Right atrium auricular region (tissue), 2 donors: ENCODE measurements at places on chromosomes 7 and 10. TPM values are rescaled to one million over a fixed set of nuclear protein-coding genes. Genes with fewer than 3 reads are reported as not detected.

GRCh38 chr10:36515319-36515718 lies 610.1 kb upstream of the ANKRD30A start:
- DNase-seq, result no peak

DNA sequence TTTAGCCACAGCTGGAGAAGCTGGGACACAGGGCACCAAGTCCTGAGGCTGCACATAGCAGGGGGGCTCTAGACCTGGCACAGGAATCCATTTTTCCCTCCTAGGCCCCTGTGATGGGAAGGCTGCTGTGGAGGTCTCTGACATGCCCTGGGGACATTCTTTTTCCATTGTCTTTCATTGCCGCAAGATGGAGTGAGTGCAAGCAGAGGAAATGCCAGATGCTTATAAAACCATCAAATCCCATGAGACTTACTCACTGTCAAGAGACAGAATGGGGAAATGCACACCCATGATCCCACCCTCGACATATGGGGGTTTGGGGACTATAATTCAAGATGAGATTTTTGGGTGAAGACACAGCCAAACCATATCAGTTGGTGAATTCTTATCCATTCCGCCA lies 94.7 kb upstream of the FERD3L start:
- DNase-seq, result no peak

DNA sequence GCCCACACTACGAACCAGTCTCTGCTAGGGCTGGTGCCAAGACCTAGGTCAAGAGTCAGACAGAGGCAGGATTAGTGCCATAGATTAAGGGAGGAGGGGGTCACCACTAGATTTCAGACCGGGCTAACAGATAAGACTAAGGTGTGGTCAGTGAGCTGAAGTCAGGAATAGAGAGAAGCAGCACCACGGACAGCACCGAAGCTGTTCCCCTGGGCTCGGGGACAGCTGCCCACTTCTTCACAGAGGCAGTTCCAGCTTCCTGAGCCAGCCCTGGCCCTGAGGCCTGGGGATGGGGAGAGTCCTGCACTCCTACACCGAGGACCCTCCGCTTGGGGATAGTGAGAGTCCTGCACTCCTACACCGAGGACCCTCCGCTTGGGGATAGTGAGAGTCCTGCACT lies 11.2 kb upstream of the JAKMIP3 start:
- DNase-seq, result no peak

GRCh38 chr10:34116681-34117271 lies 698.3 kb downstream of the PARD3 start:
- DNase-seq, result peak; percentile 55

DNA sequence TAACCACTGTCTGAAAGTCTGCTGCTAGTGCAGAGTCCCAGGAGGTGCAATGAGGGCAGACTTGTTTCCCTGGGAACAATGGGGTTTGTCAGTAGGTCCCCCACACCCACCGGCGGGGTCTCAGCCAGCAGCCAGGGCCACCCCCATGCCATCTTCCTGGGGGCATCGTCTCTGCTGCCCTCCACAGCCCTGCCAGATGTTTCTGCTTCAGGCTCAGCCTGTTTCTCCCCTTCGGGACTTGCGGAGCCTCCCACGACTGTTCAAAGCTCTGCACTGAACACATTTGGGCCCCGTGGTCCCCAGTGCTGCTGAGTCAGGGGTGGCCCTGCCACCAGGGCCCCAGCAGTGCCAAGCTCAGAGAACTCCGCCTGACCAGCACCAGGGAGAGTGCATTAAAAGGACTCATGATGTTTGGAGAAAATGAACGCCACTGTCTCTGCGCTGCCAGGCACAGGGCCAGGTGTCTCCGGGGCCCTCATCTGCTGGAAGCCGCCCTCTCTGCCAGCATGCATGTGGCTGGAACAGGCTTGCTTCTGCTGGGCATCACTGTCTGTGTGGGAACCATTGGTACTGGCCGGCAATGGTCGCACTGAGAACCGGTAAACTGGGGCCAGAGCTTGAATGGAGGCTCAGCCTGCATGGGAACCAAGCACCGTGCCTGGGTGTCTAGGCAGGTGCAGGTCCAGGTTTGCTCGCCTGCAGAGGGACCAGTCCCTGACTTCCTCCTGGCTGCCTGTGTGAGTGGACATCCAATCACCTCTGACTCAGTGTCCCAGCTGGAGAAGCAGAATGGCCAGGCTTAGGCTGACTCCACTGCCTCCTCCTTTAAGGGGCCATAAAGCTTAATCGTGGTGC lies 345.1 kb downstream of the GLRX3 start:
- DNase-seq, result no peak

- peak; percentile 90 for DNase-seq
These were observed 176.1 kb upstream of the TNS3 start for GRCh38 chr7:47757921-47758411.

GRCh38 chr10:119608316-119609155 lies 11.8 kb upstream of the TIAL1 start:
- peak; percentile 58 for DNase-seq

DNA sequence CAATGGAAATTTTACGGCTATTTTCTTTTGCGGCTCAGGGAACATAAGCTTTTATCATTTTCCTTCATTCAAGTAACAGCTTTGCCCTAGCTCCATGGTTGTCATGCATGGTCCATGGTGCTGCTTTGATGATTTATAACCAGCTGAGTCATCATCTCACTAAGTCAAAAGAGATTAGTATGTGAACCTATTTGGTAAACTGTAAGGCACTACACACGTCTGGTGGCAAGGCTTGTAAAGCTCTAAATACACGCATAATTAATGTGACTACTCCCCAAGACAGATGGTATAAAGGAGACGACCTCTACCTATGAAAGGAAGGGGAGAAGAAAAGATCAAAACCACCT lies 340.2 kb downstream of the KCNMA1 start:
- DNase-seq, result no peak

- DNase-seq, result no peak
These were observed at the start of gene LRMDA for GRCh38 chr10:75431180-75432111. Gene LRMDA (plus strand): TSS chr10:75431624.

DNA sequence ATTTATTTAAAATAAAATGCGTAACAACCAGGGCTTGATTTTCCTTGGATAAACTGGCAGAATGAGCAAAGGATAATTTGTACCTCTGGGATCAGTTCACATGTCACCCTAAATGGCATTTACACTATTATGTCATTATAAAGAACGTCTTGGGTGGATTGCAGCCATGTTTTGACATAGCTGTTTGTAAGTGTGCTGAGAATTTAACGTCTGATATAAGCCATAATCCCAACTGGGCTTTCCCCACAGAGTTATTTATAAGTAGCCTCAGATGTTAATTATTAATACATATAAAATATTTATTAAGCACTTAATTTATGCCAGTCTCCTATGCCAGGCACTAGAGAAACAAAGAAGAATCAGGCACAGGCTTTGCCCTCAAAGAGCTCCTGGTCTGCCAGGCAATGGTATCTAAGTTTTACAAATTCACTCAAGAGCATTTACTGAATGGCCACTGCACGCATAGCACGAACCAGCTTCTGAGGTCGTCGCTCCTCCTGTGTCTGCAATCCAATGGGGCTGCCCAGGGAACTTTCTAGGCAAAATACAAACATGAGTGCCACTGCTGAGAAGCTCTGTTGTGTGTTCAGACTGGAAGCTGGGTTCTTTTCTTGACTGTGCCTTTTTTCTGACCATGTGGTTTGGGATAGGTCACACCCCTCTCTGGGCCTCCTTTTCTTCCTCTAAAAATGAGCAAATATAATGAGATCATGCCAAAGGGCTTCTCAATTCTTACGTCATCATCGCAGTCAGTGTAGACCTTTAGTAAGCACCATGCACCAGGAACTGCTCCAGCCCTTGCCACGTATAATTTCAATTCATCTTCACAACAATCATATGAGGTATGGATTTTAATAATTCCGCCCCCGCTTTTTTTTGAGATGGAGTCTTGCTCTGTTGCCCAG lies 11.3 kb upstream of the CTBP2 start:
- DNase-seq, result peak; percentile 30

DNA sequence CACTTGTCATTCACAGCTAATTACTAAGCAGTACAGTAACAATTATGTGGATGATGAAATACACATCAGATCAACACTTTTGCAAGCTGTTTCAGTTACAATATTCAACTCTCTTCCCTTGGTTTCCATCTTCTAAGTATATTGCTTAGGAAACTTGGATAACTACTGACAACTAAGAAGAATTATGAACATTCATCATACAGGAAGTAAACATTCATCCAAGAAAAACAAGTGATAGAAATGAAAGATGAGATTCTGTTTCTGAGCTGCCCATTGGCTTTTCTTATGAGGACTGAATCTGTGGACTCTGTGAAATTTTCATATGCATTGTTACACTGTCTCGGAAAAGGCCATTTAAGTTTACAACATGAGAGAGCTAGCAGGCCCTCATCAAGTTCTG lies 240.2 kb downstream of the PRKG1 start:
- DNase-seq, result no peak

DNA sequence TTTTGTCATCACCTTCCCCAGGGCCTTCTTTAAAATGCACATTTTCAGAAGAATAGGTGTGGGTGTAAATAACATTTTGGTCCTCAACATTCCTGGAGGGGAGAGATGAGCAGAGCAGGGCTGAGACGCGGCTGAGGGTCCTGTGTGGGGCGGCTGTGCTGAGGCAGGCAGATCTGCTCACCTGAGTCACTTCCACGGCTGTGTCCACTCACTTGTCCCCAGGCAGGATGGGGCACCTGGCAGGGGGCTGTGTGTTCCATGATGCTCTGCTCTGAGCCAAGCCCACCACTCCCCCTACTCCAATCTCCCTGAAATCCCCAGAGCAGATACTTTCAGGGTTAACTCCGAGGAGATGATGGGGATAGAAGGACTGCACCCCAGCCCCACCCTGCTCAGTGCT lies 93.8 kb downstream of the GLRX3 start:
- DNase-seq, result no peak

- no peak for DNase-seq
These were observed 29.8 kb downstream of the PRKAG2 start for GRCh38 chr7:151847136-151847535.

DNA sequence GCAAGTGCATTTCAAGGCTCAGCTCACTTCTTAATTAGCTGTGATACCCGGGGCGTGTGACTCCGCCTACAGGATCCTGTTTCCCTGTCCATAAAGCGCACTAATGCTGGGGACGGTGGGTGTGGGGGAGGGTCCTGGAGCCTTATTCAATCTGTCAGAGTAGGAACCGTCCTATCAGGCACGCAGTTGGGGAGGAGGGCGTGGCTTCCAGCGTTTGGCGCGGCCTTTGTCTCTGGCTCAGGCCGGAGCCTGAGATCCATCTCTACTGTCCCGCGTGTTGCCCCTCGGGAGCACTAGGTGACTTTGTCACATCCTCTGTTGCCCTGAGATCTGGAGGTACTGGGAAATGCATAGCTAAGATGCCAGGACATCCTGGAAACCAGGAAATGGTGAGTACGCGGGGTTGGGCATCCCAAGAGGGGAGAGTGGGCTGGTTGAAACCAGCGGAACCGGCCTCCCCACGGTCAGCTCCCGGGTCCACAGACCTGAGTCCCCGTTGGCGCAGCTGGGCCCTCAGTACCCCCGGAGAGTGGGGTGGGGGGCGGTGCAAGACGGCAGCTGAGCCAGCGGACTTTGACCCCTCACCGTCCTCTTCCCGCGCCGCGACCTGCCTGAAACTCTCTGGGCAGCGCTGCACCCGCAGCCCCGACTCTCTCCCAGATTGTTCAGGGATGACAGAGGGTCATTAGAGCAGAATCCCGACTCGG lies 104.4 kb upstream of the ZNF92 start:
- DNase-seq, result no peak

DNA sequence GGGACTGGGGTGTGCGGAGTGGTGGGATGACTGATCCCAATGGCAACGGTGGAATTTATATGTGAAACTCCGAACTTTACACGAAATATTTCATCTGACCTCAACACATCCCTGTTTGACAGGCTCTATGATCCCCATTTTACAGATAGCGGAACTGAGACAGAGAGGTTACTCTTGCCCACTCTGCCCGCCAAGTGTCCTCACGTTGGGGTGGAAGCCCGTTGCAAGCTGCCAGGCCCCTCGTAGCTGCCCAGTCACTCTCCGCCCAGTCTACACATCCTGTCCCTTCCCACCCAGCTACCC lies 397 bp upstream of the NFE2L3 start:
- no peak for DNase-seq

GRCh38 chr7:49986191-49986590 lies 106.9 kb downstream of the ZPBP start:
- DNase-seq, result no peak

DNA sequence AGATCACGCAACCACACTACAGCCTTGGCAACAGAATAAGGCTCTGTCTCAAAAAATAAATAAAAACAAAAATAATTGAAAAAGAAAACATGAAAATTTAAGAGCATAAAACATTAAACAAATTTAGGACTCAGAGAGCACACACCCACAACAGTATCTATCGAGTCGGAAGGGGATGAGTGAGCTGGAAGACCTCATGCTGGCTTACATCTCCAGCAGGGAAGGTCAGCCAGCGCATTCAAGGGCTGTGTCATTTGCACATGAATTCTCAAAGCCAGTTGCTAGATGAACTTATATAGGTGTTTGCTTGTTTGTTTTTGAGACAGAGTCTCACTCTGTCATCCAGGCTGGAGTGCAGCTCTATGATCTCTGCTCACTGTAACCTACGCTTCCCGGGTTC lies 50.3 kb downstream of the SRRM3 start:
- DNase-seq, result no peak

- no peak for DNase-seq
These were observed 59.4 kb upstream of the ETV1 start for GRCh38 chr7:14048889-14049288.

DNA sequence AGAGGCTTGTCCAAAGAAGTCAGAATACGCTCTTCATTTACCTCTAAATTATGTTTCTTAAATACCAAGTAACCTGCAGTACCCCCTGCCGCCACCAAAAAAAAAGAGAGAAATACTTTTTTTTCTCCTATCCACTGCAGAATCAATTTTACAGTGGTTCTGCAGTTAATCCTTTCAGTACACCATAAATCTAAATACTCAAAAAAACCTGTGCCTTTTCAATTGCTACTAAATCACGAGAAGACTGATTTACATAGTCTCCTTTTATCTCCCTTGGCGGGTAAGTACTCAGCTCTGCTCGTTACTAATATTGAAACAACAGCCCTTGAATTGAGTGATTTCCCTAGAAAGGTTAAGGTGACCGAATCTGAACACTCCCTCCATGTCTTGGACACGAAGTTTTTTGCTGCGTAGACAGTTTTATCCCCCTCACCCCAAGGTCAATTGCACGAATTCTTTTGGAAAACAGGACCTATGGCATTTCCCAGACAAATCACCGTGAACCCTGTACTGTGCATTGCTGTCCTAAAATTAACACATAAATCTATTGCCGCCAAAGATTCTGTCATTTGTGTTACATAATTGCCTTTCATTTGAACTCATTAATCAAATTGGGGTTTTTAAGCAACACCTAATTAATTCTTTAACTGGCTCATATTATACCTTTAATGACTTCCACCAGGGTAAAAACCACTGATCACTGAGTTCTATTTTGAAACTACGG lies 512 bp upstream of the VIM start:
- no peak for DNase-seq

- DNase-seq, result no peak
These were observed 9.1 kb upstream of the AEBP1 start for GRCh38 chr7:44094883-44095592.

GRCh38 chr7:94509264-94509886 lies at the start of gene CASD1:
Gene CASD1 (plus strand): TSS chr7:94509809. CDS start chr7:94510085, 276 bp downstream.
- no peak for DNase-seq

- no peak for DNase-seq
These were observed 76.6 kb upstream of the HGF start for GRCh38 chr7:81846398-81846797.

GRCh38 chr10:133316266-133316665 lies 7.6 kb downstream of the ZNF511 start:
- no peak for DNase-seq

Gene CPA5
- total RNA-seq, result not detected

Gene HTRA1
- total RNA-seq, result 76.3 TPM

Gene MAGI2
- 5.9 TPM for total RNA-seq

Gene ETV1
- 27.7 TPM for total RNA-seq

Gene ATP6V0A4
- not detected for total RNA-seq

Gene SEC61G
- total RNA-seq, result 219 TPM

Gene HOXA1
- total RNA-seq, result not detected

Gene ZNF425
- total RNA-seq, result 1.3 TPM
